GM03348 (cell line): ENCODE measurements at places on chromosomes 11 and 22.

GRCh38 chr11:109892321-109892794 is 200.8 kb upstream of the ZC3H12C start:
- DNase-seq, result no peak

DNA sequence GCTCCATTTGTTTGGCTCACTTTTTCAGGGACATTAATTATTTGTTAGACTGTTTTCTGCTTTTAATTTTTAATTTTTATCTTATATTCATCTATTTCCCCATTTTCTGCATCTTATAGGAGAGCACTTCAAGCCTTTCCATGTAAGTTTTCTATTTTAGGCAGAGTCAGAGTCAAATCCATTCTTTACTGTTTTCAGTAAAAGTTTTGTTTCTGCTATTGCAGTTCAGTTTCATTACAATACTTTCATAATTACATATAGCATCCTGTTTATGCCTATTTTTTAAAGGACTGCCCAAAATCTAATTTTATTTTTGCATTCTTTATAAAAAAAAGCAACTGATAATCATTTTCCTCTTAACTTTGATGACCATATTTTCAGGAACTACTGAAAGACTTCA is 3.8 kb upstream of the OR10A5 start:
- no peak for DNase-seq

DNA sequence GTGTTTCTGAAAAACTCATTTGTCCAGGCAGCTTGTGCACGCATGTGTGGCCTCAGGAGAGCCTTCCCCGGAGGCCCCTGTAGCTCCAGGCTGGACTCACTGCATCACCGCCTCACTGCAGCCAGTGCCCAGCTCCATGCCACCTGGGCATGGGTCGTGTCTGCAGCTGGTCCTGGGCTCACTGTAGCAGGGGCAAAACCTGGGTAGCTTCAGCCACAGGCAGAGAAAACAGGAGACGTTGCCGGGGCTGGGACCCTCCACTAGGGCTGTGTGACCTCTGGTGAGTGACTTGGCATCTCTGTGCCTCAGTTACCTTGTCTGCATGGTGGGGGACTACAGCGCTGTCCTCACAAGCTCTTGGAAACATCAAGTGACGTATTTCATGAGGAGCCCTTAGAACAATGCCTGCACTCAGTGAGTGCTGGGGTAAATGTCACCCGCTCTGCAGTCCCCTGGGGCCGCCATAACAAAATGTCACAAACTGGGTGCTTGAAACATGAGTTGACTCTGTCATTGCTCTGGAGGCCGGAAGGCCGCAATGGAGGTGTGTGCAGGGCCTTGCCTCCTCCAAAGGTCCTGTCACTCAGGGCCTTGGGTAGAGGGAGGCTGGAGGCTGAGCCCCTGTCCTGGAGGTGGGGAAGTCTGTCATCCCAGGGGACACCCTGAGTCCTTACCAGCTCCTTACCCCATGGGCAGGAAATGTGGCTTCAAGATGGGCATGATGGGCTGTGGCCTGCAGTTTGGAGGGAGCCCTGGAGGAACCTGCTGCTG is 488.7 kb downstream of the TBC1D22A start:
- no peak for DNase-seq

DNA sequence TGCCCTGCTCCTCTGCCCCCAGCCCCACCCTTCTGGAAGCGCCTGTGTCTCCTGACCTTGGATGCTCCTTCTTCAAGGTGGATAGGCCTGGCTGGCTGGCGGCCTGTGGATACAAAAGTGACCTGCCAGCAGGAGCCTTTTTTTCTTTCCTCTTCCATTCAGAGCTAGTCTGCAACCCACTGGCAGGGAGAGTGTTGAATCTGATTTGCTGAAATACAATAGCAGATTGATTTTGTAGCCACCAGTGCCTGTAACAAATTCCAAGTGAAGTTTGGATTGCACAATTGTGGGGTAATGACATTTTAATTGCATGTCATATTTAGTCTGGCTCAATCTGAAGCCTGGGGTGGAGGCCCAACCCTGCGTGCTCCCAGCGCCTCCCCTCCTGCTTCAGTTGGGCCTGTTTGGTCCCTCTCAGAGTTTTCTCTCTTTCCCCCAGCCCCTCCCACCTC is 97.2 kb downstream of the GRIK4 start:
- DNase-seq, result peak; percentile 70
